ENCODE measurements at places on chromosomes 1 and 21. TPM values are rescaled to one million over a fixed set of nuclear protein-coding genes. Genes with fewer than 3 reads are reported as not detected.

LCE2A gene
- not detected for polyA plus RNA-seq

FNDC5 gene
- not detected for polyA plus RNA-seq

CLCN6 gene
- polyA plus RNA-seq, result 3.6 TPM

AGL gene
- polyA plus RNA-seq, result 5.0 TPM

TMPRSS15 gene
- not detected for polyA plus RNA-seq

FMN2 gene
- not detected for polyA plus RNA-seq

CTNNBIP1 gene
- 51.5 TPM for polyA plus RNA-seq

LEFTY2 gene
- polyA plus RNA-seq, result not detected

FAM163A gene
- polyA plus RNA-seq, result not detected

CCDC181 gene
- polyA plus RNA-seq, result not detected

CRYZ gene
- 55.3 TPM for polyA plus RNA-seq

ANGPTL3 gene
- polyA plus RNA-seq, result not detected
